ENCODE measurements at places on chromosomes 6 and 20. TPM values are rescaled to one million over a fixed set of nuclear protein-coding genes. Genes with fewer than 3 reads are reported as not detected.
A peak's percentile ranks its signal among the peaks of the same experiment; 100 is the strongest.

GRCh38 chr6:132414761-132415160 is 13.5 kb upstream of the MOXD1 start:
- DNase-seq = no peak

DNA sequence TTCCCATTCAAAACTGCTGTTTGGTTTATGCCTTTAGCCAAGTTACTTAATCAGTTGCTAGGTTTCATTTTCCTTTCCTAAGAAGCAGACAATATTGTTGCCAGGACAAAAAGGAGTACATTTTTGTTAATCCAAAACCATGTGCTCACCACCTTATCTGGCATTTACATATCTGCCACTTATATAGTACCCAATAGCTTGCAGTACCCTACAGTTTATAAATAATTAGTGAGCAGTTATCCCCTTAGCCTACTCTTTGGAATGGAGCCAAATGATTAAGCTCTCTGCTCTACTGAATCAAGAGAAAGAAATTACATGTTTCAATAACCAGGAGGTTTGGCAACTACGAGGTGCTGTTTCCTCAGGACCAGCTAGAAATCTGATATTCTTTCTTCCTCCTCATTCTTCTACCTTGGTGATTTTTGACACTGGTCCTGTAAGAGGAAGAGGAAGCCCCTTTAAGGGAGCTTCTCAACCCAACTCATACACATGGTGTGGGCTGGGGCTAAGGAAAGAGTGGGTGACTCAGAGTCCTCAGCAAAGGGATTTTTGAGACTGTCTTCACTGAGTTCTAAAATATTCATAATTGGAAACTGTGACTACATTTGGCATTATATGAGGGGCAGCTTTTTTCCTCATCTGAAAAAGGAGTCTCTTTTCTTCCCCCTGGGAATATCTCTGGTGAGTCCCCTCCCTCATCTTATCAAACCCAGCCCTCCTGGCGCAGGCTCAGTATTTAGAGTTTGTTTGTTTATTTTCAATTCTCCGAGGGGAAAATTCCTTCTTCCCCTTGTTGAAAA is 1.5 kb downstream of the ZNFX1 start:
- DNase-seq = peak; percentile 66

- DNase-seq = no peak
Observed at GRCh38 chr20:44033873-44034272, 119.2 kb downstream of the TOX2 start.

DNA sequence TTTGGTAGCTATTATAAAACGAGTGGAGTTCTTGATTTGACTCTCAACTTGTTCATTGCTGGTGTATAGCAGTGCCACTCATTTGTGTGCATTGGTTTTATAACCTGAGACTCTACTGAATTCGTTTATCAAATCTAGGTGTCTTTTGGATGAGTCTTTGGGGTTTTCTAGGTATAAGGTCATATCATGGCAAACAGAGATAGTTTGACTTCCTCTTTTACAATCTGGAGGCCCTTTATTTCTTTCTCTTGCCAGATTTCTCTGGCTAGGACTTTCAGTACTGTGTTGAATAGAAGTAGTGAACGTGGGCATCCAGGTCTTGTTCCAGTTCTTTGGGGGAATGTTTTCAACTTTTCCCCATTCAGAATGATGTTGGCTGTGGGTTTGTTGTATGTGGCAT is 38.8 kb downstream of the SUMO4 start:
- DNase-seq = no peak

DNA sequence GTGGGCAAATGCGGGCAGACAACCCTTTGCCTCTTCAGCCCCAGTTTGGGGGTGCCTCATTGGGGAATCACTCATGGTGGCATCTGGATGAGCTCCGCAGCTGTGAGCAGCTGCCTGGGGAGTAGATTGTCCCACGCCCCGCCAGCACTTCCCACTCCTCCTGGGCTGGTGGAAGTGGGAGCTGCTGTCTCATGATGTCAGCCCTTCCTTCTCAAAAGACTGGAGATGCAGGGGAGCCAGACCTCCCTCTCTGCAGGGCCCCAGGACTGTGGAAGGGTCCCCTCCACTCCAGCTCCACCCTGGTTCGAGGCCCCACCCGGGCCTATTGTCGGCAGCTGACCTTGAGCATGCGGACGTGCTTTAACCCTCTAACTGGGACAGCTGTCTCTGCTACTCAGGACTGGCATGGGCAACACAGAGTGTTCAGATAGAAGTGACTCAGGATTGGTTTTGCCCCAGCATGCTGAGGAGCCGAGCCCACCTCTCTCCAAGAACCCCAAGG is 2.0 kb downstream of the UNC93A start:
- DNase-seq = no peak

DNA sequence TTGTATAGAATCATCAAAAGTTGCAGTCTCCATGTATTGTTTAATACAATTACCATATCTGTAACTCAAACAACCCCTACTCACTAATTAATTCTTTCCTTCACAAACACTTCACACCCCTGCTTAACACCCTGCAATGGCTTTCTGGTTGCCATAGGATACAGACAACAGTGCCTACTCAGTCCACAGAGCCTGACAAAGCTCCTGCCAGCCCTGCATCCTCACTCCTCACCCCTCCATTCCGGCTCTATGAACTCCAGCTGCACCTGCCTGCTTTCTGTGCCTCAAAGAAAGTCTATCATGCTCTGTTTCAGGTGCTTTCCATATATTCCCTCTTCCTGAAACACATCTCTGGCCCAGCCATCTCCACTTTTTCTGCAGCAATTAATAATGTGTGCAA is 253.4 kb downstream of the HACE1 start:
- DNase-seq = no peak

DNA sequence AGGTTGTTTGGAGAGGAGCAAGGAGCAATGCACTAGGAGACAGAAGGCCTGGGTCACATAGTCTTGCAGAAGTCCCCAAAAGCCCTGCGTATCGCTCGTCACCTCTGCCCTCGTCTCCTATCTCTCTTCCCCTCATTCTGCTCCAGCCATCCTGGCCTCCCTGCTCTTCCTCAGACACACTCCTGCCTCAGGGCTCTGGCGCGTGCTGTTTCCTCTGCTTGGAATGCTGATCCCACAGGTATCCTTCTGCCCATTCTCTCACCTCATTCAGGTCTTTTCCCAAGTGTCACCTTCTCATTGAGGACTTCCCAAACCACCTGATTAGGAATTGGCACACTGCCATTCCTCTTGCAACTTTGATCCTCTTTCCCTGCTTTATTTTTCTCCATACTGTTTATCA is 9.0 kb upstream of the SLC2A10 start:
- DNase-seq = no peak

- no peak for DNase-seq
Observed at GRCh38 chr6:136092897-136093296, 157.2 kb downstream of the MTFR2 start.

GRCh38 chr6:133017581-133017980 is 203.2 kb downstream of the RPS12 start:
- no peak for DNase-seq

Gene EPHA7
- total RNA-seq = under 0.01 TPM

Gene MCM3
- total RNA-seq = 52.2 TPM
